ENCODE measurements at places on chromosomes 4 and X.

GRCh38 chrX:104195013-104195412 lies 28.8 kb downstream of the FAM199X start:
- no peak for DNase-seq

GRCh38 chr4:10240691-10241090 lies 124.1 kb upstream of the WDR1 start:
- no peak for DNase-seq

- DNase-seq, result peak; percentile 60
These were observed at the start of gene ASB9 for GRCh38 chrX:15269618-15270521. ASB9 (minus strand) TSS chrX:15270083; CDS start chrX:15269874, 209 bp downstream.

GRCh38 chr4:21801661-21802385 lies 146.7 kb downstream of the KCNIP4 start:
- DNase-seq, result peak; percentile 87

DNA sequence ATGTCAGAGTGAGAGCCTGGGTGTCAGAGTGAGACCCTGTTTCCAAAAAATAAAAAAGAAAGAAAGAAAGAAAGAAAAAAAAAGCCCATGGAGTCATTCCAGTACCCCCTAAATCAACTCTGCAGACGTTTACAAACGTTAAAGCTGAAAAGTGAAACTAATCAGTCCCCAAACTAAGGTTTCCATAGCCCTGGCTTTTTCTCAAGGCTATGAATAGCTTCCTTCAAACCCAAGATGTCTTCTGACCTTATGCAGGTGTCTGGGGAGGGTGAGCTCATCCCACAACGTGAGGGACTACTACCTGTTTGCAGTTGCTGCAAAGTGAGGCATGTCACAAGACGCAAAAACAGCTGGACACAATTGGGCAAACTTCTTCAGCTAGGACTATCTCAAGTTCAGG lies 144.0 kb downstream of the SH3KBP1 start:
- no peak for DNase-seq

DNA sequence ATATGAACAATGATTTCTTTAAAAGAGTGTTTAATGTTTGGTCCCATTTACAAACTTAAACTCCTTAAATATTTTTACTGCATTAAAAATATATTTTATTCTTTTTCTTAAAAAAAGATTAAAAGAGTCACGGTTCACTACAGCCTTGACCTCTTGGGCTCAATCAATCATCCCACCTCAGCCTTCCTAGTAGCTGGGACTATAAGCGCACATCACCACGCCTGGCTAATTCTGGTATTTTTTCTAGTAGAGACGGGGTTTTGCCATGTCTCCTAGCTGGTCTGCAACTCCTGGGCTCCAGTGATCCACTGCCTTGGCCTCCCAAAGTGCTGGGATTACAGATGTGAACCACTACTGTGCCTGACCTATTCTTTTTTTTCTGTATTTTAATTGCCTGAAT lies 104.7 kb upstream of the TLR2 start:
- peak; percentile 3 for DNase-seq

GRCh38 chr4:101253121-101253520 lies 94.2 kb downstream of the PPP3CA start:
- DNase-seq, result no peak

- DNase-seq, result peak; percentile 10
These were observed 36.0 kb downstream of the GAB3 start for GRCh38 chrX:154714925-154715324.

- no peak for DNase-seq
These were observed 5.0 kb upstream of the SEL1L3 start for GRCh38 chr4:25867781-25868294.

DNA sequence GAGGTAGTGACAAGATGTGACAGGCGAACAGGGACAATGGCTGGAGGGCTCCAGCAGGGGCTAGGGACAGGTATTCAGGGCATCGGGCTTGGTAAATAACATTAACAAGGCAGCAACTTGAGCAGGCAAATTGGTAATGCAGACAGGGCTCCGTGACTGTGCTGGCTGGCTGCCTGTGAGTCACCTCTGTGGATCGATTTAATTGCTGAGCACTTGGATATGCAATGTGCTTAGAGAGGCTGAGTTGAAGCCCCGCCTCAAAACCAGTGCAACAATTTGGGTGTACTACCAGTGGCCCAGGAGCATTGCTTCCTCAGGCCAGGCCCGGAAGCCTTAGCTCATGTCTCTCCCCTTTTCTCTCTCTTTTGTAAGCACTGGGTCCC lies 19.5 kb downstream of the CNGA2 start:
- no peak for DNase-seq

DNA sequence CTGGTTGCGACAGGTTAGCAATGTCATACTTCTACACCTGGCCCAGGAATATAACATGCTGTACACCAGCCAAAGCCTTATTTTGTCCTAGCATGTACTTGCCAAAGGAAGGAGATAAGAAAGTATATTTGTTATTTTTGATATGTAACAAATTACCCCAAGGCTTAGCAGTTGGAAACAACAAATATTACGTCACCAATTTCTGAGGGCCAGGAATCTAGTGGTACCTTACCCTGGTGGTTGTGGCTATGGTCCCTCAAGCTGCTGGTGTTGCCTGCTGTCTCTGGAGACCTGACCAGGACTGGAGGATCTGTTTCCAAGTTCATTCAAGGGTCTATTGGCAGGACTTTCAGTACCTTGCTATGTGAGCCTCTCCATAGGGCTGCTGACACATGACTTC lies 135.5 kb upstream of the BANK1 start:
- DNase-seq, result no peak

- no peak for DNase-seq
These were observed 159.2 kb downstream of the ADGRL3 start for GRCh38 chr4:61359301-61359700.

DNA sequence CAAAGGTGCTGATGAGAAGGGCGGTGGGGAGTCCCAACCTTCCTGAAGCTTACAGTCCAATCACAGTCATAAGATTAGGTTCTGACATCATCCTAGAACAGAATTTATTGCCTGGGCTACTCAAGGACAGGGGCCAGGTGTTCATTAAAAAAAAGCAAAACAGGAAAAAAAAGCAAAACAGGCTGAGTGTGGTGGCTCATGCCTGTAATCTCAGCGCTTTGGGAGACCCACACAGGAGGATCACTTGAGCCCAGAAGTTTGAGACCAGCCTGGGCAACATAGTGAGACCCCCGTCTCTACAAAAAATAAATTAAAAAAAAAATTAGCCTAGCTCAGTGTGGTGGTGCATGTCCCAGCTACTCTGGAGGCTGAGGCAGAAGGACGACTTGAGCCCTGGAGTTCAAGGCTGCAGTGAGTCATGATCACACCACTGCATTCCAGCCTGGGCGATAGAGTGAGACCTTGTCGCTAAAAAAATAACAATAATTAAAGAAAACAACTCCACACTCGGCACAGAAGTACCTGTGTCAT lies 3.0 kb downstream of the RAB9A start:
- DNase-seq, result no peak

GRCh38 chr4:116847616-116848015 lies 237.8 kb downstream of the TRAM1L1 start:
- no peak for DNase-seq

- DNase-seq, result no peak
These were observed 290.6 kb upstream of the GRID2 start for GRCh38 chr4:92012899-92013867.

DNA sequence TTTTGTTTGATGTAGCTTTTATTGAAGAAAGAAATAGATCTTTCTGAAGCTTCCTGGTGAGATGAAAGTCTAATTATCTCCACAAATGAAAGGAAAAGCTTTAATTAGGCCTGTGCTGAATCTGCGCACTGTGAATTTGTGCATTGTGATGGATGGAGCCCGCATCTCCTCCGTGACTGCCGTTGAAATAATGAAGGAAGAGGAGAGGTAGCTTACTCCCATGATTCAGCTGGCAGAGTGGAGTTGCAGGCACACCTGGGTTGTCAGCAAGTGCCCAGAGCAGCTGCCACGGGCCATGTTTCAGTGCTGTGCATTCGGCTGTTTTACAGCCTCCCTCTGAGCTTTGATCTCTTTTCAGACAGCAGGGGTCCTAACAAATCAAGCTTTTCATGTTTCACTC lies 735.3 kb upstream of the TENM3 start:
- DNase-seq, result no peak

- no peak for DNase-seq
These were observed 7.2 kb downstream of the SCARB2 start for GRCh38 chr4:76206222-76206942.

GRCh38 chr4:38832206-38832605 lies 24.4 kb downstream of the TLR6 start:
- DNase-seq, result no peak

DNA sequence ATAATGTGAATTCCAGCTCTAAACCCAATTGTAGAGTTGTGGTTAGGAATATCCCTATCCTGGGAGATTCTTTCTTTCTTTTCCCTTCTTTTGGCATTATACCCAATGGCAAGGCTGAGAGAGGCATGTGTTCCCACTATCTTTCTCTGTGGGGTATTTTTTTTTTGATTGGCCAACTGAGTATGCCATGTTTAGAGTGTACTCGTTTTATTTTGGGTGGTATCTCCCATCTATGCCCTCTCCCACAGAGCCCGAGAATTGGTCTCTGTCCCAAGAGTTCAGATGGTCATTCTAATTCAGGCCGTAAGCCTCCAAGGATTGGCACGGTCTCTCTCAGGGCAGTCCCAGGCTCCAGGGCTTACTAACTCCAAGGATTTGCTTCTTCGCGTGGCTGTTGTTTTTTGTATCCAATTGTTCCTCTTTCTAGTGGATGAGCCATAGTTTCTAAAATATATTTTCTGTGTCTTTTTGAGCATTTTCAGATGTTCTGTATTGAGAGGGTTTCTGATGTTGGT lies 198.8 kb downstream of the SLC4A4 start:
- DNase-seq, result no peak

DNA sequence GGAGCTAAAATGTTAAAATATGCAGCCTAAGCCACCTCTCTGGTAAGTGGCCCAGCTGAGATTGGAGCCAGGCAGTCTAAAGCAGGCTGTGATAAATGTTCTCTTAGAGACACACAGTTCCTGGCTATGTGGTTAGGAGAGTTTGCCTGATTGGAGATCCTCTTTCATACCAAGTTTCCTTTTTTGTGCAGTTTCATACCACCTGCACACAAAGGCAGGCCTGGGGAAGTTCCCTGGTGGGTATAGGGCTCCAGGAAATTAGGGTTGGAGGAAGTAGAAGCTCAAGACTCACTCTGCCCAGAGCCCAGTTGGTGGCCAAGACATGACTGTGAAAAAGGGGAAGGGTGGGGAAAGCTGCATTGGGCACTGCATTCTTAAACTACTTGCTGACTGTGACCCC lies 16.9 kb downstream of the CYBB start:
- no peak for DNase-seq

DNA sequence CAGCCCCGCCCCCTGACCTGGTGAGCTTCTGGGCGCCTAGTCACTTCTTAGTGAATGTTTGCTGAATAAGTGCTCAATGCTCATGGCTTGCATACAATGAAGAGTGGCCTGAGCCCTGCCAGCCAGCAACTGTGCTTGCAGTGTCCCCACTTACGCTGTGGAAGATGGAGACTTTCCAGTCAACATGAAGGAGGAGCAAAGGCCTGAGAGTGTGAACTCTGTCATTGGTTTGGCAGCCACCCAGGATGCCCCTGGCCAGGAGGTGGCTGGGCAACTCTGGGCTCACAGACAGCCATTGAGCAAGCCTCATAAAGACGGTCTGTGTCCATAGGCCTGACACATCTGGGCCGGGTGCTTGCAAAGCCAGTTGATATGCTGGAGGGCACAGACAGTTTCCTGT lies 72.1 kb upstream of the MAMLD1 start:
- no peak for DNase-seq

DNA sequence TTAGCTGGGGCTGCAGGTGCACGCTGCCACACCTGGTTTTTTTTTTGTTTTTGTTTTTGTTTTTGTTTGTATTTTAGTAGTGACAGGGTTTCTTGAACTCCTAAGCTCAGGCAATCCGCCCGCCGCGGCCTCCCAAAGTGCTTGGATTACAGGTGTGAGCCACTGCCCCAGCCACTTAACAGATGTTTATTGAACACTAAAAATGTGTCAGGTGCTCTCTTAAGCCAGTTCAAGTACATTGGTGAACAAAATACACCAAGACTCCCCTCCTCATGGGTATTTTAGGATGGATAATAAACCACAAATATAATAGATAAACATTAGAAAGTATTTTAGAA lies 69.9 kb downstream of the TRAPPC11 start:
- no peak for DNase-seq

- DNase-seq, result no peak
These were observed 1.0 kb upstream of the IGBP1 start for GRCh38 chrX:70132224-70132623.

- peak; percentile 83 for DNase-seq
These were observed 42.7 kb upstream of the RASSF6 start for GRCh38 chr4:73662709-73663546.

DNA sequence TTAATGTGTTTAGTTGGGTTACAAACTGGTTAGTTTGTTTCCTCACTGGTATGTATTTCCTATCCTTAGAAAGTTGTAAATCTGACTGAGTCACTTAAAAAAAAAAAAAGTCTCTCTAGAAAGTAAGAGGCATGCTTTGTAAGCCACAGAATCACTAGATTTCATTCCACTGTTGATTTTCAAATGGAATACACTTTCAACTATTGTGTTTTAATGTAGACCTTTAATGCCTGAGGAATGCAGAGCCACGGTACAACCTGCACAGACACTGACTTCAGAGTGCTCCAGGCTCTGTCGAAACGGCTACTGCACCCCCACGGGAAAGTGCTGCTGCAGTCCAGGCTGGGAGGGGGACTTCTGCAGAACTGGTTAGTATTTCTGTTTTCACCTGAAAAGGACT lies 88.6 kb downstream of the HHIP start:
- peak; percentile 45 for DNase-seq
